ENCODE measurements at places on chromosomes 3 and 15.

GRCh38 chr15:40871749-40872617, 2.1 kb downstream of the RHOV start:
- peak; percentile 32 for DNase-seq

- DNase-seq: no peak
Measured at GRCh38 chr3:192879346-192880031, 38.2 kb downstream of the MB21D2 start.

DNA sequence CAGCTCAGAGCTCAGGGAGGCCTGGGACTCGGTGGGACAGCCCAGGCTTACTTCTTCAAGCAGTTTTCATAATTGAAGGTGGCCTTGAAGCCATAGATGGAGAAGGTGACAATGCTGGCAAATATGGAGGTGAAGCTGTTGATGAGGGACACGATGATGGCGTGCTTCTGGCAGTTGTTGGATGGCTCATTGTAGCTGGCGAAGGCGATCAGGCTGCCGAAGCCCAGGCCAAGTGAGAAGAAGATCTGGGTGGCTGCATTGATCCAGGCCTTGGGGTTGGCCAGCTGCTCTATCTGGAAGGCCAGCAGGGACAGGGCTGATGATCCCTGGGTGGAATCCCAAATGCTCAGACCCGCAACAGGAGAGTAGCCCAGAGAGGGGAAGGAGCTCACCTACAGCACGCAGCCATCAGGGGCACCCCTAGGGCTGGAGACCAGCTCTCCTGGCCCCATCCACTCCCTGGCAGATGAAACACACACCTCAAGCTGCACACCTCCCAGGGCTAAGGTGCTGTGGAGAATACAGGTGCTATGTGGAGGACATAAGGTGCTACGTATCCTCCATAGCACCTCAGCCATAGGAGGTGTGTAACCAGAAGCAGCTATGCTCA, 25.1 kb downstream of the SLC6A20 start:
- no peak for DNase-seq

DNA sequence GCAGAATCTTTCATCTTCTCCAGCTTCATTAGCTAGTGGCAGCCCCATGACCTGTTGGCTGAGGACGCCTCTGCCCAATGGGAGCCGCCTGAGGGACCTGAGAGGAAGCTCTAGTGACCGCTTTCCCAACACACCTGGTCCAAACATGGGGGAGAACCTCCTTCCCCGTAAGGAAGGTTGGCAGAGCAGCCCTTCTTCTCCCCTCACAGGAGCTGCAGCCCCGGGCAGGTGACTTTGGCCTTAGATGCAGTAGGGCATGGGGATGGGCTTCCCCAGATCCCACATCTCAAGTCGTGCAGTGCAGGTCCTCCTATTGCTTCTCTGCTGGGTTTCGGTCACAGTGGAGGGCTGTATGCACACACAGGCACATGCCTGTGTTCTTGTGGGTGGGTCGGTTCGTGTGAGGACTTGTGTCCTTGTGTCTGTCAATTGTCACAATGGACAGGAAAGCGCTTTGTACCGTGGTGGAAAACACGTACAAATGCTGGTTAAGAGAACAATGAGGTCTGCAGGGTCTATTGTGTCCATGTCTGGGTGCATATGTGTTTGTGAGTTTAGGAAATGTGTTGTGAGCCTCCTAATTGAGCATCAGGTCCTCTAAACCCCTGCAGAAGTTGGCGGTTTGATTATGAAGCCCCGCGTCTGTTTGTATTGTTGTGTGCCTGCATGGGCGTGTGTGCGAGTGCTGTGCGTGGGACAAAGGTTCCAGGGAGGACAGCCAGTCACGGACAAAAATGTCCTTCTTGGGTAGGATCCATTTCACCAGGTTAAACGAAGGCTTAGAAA, 1.4 kb downstream of the ISLR2 start:
- no peak for DNase-seq

DNA sequence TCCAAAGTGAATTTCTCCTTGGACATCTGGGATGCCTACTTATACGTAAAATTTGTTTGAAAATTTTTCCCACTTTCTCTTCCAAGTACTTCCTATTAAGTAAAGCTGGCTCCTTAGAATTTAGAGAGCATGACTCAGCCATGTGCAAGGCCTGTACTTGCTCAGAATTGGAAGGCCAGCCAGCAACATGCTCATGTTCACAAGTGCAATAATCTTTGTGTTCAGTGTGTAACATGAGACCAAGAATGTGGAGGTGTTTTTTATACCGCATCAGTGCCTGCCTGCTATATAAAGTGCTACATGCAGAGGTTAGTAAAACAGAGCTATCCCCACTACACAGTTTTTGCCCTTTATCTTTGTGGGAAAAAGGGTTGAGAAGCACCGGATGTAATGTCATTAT, 151.9 kb upstream of the FEZF2 start:
- DNase-seq: no peak

DNA sequence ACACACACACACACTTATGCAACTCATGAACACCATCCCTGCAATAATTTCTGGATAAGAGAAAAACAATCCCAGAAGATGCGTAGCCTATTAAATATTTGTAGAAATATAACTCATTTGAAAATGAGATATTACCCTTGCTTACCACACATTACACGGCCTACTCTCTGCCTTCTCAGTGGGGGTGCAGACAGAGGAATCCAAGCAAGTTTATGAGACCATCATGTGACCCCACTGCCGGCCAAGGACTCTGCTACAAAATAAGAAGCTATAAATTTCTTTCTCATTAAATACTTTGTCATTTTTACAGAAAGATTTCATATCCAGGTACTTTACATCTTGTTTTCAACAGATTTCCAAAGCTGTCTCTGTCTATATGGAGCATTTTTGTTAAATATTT, 286.3 kb downstream of the ZNF385D start:
- no peak for DNase-seq

GRCh38 chr3:17954801-17955200, 212.4 kb upstream of the TBC1D5 start:
- DNase-seq: no peak

DNA sequence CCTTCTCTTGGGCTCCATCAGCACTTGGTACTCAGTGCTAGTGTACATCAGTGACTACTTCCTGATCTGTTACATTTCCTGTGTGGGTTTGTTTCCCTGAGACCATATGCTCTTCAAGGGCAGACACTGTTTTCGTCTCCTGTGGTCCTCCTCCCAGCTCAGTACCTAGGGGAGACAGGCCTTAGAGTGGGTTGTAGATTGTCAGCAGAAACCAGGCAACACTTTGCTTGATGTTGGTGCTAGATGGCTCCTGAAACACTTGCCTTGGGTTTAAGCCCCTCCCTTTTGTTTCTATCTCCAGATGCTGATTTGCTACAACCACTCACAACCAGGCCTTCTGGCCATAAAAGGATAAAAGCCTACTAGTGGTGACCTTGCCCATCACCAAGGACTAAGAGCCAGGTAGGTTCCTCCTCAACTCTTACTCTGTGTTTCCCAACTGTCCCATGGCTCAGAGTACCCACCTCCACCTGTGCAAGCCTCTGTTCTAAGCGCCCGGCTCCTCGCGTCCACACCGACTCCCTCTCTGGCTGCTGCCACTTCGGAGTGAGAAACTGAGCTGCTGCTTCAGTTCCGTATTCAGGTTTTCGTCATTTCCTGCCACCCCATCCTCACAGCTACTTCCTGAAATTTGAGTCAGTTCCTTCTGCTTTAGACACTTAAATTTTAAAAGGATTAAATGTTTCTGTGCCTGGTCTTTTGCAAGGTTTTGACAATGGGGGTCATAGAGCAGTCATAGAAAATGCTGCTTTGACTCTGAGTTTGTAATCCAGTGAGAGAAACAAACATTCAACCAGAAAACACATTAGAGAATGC, at the start of gene HCLS1:
Gene HCLS1 (minus strand): TSS at position 548 of the 816 bp plus-strand sequence. CDS start 2,556 bp downstream, outside the sequence.
- DNase-seq: peak; percentile 71

DNA sequence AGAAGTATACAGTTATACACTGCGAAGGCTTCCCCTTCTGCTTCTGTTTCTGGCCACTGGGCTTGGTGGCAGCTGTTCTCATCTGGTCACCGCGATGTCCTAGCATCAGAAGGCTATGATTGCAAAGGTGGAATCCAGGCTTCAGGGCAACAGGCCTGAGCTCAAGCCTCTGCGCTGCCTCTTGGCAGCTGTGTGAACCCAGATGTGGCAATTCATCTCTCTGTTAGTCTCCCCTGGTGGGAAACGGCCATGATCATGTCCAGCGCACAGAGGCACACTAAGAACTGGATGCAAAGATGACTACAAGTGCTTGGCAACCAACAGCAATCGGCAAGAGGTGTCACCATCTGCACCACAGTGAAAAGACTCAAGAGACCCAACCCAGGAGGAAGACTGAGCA, 78.9 kb downstream of the PCSK6 start:
- no peak for DNase-seq

- no peak for DNase-seq
Measured at GRCh38 chr15:100914876-100915275, 4.3 kb upstream of the LRRK1 start.

- no peak for DNase-seq
Measured at GRCh38 chr3:99678023-99678422, 39.6 kb downstream of the COL8A1 start.

- DNase-seq: peak; percentile 45
Measured at GRCh38 chr3:129576514-129577352, 29.7 kb downstream of the PLXND1 start.

Data from activated naive CD8-positive, alpha-beta T cell treated with anti-CD3 and anti-CD28 coated beads, Interleukin-2, amount 50 U/mL, for 24 hours (primary cell).